Cerebellar nuclear complex (tissue), 1 donor: ENCODE measurements at places on chromosomes 2 and 18.

GRCh38 chr2:227397562-227397961 lies 9.8 kb upstream of the SCYGR1 start:
- DNase-seq, result no peak

DNA sequence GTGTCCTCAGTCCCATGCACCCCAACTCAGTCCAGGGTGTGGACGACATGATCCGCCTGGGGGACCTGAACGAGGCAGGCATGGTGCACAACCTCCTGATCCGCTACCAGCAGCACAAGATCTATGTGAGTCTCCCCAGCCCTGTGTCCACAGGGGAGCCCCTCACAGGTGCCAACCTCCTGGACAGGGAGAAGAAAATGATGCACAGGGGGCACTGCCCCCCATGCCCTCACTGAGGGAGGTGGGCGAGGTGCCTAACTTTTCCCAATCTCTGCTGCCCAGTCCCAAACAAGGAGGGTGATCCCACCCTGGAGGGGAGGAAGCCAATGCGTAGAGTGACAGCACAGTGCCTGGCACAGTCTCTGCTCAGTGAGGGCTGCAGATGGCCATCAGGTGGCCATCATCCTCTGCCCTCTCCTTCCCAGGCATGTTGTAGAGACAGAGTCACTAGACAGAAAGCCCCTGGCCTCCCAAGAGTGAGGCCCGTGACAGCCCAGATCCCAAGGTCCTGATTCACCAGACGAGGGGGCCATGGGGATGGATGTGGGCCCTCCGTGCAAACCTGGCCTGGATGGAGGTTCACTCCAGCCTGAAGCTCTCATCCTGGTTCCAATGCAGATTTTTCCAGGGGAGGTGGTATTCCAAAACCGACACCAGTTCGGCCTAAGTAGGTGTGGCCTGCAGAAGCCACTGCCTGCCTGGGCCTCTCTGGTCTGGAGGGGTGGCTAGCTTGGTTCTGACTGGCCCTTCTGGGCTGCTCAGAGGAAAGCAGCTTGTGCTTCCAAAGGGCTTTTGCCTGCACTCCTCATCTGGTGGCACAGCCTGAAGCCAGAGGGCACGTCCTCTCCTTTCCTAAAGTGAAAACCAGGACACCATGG lies 30.0 kb downstream of the MYO7B start:
- no peak for DNase-seq

GRCh38 chr2:238940806-238941205 lies 92.9 kb downstream of the TWIST2 start:
- no peak for DNase-seq

DNA sequence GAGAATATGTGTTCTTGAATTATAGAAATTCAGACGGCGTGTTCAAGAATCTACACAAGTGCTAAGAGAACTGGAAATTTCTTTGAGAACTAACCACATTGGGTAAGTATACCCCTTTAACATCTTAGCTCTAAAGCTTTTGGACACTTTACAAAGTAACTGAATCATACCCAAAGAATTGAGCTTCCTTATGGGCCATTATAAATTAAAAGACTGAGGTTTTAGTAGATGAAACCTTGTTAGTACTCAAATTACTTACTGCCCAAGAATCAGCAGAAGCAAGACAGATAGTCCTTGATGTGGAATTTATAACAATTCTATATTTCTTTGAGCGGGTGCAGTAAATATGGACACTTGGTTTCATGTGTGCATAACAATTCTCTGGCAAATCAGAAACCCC lies 168.3 kb downstream of the PRPF40A start:
- no peak for DNase-seq

- no peak for DNase-seq
Observed at GRCh38 chr18:54444319-54444914, 86.7 kb downstream of the C18orf54 start.

GRCh38 chr18:61754039-61754583 lies 138.7 kb downstream of the RNF152 start:
- no peak for DNase-seq

DNA sequence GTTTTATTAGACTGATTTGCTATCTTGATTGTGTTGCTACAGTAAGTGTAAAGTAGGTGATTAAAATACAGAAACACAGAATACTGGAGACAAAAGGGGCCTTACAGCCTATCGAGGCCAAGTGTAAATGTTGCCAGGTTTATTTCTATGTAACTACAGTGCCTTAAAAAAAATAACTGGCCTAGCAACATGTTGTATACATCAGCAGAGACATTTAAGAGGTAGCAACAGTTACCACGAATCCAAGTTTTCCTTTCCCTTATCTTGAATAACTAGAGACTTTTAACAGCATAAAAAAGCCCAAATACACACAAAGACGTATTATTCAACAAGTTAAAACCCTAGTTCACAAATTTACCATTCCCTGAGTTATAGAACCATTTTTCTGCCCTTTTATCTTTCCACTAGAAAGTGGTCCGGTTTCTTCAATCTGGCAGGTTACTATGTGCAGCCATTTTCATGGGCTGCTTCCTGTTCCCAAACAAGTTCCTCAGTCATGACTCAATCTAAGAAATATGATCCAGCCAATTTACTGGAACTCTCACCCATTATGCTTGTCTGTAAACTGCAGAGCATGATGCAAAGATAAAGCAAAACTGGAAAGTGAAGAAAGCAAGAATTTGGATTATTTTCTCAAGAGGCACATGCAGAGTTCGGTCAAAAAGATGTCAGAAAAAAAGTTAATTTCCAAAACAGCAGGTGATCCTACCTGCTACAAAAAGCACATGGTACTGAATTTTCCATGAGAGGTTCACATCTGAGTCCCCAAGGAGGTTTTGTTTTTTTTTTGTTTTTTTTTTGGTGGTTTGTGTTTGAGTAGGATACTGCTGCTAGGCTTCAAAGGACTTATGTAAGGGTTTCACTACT lies 22.2 kb downstream of the NFE2L2 start:
- DNase-seq, result no peak

GRCh38 chr18:24827501-24827900 lies 367.1 kb downstream of the HRH4 start:
- no peak for DNase-seq

- no peak for DNase-seq
Observed at GRCh38 chr2:73110168-73111072, 2.3 kb downstream of the RAB11FIP5 start.

GRCh38 chr2:111897630-111897923 lies 830 bp upstream of the MERTK start:
- DNase-seq, result no peak

GRCh38 chr18:23875966-23876895 lies 138.3 kb upstream of the TTC39C start:
- no peak for DNase-seq
